ENCODE measurements at places on chromosomes 7 and 10. TPM values are rescaled to one million over a fixed set of nuclear protein-coding genes. Genes with fewer than 3 reads are reported as not detected.

DNA sequence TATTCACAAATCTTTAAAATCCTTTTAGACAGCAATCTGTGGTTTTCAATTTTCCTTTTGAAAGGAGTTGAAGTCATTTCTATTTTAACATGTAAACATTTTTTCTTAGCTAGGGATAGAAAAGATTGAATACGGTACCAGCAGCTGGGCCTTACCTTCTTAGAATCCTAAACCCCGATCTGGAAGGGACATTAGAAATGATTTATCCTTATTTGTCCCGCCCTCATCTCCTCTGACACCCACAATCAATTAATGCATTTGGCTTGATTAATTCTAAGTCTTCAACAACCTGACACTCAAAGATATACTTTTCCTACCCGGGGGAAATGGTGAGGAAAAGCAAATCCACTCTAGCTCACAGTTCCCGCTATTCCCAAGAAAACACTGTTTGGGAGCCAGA is 100.4 kb downstream of the SORCS1 start:
- ATAC-seq, result no peak

- no peak for ATAC-seq
Observed at GRCh38 chr7:44368885-44369284, 43.5 kb upstream of the CAMK2B start.

- no peak for ATAC-seq
Observed at GRCh38 chr7:47833211-47833610, 115.1 kb downstream of the PKD1L1 start.

GRCh38 chr7:70612811-70613210 is 519.1 kb upstream of the GALNT17 start:
- no peak for ATAC-seq

CALML5 gene
- total RNA-seq, result not detected

PLXDC2 gene
- total RNA-seq, result not detected

Data from activated T-helper 17 cell treated with anti-CD3 and anti-CD28 coated beads, Interleukin-2, amount 50 U/mL, for 72 hours (primary cell).